Left colon (tissue), 2 donors: ENCODE measurements at places on chromosomes 4 and X.

DNA sequence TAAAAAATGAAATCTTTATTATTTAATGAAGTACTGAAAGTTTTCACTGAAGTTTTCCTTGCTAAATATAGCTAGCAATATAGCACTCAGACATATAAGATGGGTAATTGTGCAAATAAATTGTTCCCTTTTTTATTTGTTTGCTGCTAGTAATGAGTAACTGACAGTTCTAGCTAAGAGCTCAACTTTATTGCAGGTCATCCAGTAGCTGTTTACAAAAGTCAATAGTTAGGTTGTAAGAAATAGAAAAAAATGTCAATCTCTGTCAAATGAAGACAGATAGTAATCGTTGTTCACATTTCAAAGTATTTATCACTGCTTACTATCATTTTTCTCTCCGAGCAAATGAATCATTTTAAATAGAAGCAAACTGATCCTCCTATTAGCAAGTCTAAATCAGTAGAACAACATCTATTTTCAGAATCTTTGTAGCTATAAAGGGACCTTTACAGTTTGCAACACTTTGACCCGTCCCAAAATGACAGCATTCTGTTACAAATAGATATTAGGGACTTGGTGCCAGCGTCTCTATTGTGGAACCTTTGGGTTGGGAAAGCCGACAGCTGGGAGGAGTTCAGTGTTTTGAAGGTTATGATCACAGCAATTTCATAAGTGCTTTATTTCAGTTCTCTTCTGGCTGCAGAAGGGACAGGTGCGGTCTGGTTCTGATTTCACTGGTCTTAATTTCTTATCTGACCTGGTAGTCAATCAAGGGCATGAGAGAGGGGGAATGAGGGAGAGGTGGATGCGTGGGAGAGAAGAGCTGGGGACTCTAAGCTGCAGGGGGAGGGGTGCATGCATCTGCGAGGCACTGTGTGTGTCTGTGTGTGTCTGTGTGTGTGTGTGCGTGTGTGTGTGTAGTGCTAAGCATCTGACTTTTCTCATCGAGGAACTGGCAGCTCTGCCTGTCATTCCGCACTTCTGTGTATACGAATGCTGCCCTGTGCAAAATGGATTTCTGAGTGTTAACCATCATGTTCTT is 227.9 kb upstream of the PITX2 start:
- peak; percentile 72 for DNase-seq

GRCh38 chrX:46588263-46588662 is 14.7 kb downstream of the CHST7 start:
- DNase-seq, result no peak

- no peak for DNase-seq
Observed at GRCh38 chr4:3688018-3688998, 77.9 kb upstream of the ADRA2C start.

- DNase-seq, result peak; percentile 67
Observed at GRCh38 chr4:77564231-77564630, 41.4 kb upstream of the CXCL13 start.

DNA sequence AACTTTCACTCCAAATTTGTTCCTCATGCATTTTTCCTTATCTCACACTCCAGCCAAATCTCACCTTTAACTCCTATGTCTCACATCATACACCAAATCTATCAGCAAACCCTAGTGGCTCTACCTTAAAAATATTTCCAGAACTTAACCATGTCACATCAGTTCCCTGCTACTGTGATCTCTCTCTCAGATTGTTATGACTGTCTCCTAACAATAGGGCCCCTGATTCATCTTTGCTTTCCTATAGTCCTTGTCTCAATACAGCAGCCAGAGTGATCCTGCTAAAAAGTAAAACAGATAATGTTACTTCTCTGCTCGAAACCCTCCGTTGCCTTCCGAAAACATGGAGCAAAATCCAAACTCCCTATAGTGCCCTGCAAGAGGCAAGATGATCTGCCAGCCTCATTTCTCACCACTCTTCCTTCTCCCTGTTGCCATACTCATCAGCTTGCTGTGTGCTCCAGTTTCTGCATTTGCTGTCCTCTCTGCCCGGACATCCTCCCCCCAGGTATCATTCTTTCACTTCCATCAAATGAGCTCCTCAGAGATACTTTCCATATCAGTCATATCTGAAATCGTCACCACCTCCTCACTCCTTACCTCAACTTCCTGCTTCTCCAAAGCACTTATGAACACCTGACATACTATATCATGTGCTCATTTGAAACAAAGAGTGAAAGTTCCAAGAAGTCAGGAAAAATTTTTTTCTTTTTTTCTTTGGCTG is 293.4 kb upstream of the NR3C2 start:
- no peak for DNase-seq

DNA sequence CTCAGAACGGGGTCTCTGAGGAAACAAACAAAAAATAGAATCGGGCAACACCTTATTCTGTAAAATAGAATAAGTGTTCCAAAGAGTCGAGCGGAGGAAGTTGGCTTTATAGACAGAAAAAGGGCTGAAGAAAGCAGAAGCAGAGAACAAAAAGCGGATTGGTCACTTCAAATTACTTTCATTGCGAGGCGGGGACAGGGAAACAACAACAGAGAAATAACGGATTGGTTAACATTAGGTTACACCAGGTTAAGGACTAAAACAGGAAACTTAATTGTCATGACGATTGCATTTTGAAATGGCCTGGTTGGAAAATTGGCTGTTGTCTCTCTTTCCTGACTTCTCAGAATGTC is 433 bp upstream of the COQ2 start:
- DNase-seq, result peak; percentile 33

DNA sequence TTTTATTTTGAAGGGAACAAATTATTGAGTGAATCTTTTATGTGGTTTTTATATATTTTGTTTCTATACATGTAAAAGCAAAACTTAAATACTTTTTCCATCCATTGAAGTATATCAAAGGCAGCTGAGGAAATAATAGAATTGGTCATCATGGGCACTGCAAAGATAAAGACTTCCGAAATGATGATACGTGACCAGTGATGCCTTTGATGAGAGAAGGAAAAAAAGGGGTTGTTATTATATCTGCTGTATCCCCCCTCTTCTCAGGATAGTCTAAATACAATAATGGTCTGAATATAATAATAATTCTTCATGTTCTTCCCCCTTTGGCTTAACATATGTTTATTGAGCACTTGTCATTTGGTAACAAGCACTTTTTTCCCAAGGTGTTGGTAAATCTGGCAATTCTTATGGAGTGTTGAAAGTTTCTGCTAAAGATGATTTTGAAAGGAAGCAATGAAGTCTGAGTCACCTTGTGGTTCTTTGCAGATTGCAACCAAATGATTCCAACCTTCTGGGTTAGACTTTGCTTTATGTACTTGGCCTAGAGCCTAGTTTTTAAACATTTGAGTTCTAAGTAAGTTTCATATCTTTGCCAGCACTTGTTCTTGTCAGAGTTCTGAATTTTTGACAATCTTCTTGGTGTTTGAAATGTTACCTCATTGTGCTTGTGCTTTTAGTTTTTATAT is 60.8 kb downstream of the USP9X start:
- DNase-seq, result no peak

DNA sequence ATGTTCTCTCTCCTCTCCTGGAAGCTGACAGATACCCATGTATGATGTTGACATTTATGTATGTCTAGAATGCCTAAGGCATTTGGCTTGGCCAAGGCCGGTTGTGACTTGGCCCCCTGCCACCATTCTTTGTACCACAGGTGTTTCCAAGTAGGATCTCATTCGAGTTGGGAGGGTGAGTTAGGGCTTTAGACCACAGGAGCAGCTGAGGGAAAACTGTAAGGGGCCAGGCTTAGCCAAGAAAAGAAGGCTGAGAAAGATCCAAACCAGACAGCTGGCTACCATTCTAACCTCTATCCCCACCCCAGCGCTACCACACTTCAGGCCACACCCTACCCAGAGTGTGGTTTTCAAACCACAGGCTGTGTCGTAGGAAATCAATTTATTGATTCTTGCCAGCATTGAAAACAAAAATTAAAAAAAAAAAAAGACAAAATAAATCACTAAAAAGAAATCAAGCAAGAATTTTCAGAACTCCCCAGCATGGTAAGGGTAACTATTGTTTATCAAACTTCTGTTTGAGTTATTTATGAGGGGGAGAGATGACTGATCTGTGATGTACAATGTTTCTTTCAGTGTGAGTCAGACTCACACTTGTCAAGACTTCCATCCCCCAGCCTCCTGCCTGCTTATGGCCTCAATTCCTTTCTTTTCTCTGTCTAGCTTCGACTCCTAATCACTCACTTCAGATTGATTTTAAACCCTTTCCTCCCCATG is 9.9 kb downstream of the TMSB4X start:
- DNase-seq, result peak; percentile 75

DNA sequence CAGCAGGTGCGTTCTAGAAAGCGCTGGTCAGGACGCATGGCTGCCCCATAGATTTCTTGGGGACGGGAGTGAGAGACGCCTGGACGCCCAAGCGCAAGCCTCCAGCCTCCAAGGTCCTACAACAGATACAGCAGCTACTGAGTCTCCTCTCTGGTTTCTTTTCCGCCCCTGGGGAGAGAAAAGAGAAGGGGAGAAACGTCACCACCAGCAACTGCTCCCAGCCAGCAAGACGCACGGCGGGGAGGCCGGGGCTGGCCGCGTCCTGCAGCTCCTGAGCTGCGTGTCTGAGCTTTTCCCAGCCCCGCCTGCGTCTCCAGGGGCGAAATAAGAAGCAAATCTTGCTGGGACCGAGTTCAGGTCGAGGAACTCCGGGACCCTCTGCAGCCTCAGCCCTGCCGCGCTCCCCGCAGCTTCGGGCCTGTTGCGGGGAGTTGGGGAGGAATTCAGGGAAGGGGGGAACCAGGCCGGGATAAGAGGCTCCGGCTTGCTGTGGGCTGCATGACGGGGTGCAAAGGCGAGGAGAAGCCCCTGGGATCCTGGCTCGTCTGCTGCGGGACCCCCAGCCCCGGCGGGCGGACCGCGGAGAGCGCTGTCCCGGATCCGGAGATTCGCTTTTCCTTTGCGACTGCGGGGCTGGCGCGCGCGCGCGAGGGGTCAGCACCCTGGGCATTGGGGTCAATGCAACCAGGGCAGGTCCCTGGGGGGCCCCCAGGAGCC is 6.8 kb upstream of the SHOX start:
- DNase-seq, result no peak
